Astrocyte of the cerebellum (primary cell): ENCODE measurements at places on chromosomes 2 and 18.

GRCh38 chr2:185278761-185279160, 459.8 kb upstream of the FSIP2 start:
- DNase-seq: no peak

GRCh38 chr2:217845301-217845700, 157.5 kb downstream of the TNS1 start:
- DNase-seq: no peak

DNA sequence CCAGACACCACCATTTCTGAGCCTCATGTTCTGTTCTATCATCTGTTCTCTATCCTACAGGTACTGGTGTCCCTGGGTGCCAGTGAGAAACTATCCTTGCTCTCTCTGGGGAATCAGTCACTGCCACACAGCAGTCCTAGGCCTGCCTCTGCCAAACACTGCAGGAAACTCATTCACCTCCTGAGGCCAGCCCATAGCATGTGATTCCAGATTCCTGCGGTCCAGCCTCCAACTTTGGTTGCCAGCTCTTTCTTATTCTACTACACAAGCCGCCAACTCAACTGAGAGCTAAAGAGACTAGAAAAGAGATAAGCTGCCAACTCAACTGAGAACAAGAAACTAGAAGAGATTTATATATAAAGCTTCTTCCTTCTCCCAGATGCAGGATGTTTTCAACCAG, 8.8 kb upstream of the TTLL4 start:
- DNase-seq: peak; percentile 63

DNA sequence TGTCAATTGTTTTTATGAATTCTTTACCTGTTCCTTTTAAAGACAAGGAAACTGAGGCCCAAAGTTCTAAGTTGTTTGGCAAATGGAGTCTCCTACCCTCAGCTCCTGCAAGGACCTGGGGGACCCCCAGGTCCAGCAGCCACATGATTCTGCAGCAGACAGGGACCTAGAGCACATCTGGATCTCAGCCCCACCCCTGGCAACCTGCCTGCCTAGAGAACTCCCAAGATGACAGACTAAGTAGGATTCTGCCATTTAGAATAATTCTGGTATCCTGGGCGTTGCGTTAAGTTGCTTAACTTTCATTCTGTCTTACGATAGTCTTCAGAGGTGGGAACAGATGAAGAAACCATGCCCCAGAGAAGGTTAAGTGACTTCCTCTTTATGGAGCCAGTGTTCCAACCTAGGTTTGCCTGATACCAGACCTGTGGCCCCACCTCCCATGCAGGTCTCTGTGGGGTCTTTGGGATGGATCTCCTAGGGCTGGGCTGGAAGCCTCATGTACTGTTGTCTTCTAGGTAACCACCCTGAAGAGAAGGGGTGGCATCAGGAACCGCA, 5.6 kb upstream of the CENPA start:
- no peak for DNase-seq

DNA sequence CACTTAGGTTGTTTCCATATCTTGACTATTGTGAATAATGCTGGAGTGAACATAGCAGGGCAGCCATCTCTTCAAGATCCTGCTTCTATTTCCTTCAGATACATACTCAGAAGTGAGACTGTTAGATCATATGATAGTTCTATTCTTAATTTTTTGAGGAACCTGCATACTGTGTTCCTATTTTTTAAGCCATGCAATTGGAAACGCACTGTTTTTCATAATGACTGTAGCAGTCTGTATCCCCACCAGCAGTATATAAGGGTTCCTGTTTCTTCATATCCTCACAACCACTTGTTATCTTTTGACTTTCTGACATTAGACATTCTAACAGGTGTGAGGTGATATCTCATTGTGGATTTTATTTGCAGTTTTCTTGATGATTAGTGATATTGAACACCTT, 15.5 kb downstream of the NEURL3 start:
- DNase-seq: no peak

GRCh38 chr2:165895974-165896373, 57.6 kb downstream of the TTC21B start:
- no peak for DNase-seq

GRCh38 chr2:228594012-228594411, 412.5 kb upstream of the SPHKAP start:
- no peak for DNase-seq

DNA sequence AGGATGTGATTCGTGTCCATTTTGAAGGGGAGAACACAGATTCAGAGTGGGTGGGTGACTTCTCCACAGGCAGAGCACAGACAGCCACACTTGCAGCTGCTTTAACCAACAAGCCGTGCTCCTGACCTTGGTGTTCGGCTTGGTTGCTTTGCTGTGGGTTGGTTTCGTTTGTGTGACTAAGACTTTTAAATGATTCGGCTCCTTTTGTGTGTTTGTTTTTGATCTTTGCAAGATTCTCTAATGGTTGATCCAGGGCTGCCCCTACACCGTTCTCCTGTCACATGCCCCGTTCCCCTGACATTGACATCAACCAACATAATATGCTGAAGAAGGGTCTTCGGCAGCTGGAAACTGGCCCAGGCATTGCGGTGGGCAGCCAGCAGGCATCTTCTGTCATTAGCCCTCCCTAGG, 95.9 kb upstream of the MBOAT2 start:
- peak; percentile 56 for DNase-seq

- DNase-seq: peak; percentile 41
These were observed 48.7 kb upstream of the NBEAL1 start for GRCh38 chr2:202965810-202966460.

DNA sequence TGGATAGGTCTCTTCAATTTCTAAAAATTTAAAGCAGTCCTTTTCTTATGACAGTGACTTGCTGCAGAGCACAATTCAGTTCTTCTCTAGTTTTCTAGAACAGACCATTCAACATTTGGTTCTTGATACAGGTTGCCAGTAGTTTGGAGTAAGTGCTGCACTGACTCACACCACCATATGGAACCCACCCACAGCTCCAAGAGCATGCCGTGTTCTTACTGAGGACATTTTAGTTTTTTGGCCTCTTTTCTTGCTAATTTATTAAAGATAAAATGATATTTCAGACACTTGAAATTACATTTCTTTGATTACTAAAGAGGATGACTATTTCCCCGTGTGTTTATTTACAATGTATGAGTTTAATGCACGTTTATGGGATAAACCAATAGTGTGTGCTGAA, 120.0 kb downstream of the COL4A4 start:
- no peak for DNase-seq

- DNase-seq: no peak
These were observed 436.8 kb downstream of the TGIF1 start for GRCh38 chr18:3886575-3887322.

- DNase-seq: no peak
These were observed 105.5 kb downstream of the GYPC start for GRCh38 chr2:126761256-126761980.

GRCh38 chr2:208350610-208351009, 56.0 kb upstream of the PTH2R start:
- DNase-seq: no peak

DNA sequence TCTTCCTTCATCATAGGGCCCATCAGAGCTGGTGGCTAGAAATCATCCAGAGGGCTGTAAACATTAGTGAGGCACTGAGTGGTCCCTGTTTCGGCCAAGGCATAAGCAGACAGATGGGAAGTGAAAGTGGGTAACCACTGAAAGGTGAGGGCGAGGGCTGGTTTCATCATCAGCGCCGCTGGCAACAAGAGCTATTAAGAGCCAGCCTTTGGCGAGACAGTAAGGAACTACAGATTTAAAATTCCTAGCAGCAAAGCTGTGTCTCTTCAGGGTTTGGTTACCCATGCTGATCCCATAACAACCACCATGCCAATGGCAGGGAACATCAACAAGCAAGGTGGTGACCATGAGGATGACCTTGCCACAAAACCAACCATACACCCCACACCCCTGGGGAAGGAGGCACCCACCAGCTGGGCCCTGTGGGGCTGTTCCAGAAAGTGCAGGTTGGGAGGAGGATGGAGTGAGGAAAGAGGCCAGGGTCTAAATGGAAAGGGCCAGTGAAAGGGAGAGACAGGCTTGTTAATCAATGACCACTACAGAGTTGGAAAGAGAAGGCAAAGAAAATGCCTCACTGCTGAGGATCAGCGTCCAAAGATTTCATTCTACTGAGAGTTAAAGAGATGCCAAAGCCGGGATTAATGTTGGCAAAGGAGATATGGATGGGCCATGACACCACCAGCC, 9.0 kb upstream of the SLC20A1 start:
- DNase-seq: no peak

DNA sequence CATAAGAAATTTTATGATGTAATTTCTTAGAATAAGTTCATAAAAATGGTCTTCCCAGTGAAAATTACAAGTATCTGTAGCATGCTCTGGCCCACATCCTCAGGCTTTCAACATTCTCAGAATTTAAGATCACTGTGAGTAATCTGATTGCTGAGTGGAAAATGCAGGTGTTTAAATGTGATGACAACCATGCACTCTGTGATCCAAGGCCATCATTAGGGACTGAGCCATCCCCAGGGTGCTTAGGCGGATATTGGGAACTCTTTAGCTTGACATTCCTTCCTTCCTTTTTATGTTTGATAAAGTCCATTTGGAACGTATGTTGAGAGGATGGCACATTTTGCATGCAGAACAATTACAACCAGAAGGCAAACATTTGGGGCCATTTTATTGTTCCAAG, 95.5 kb downstream of the ARL4C start:
- DNase-seq: no peak

DNA sequence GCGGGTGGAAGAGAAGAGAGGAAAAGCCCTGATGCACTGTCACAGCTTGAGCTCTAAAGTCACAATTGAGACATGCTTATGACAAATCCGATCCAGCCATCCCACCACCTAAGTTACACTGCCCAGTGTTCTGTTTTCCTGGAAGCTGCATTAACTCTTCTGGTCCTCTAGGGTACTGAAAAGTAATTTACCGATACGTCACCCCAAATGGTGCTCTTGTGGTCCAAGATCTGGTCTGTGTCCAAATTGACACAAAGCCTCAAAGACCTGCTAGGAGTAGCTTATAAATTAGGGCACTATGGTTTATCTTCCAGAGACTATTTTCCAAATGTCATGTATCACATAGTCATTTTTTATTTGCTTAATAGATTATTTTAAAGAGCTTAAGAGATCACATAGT, 186.7 kb upstream of the ETAA1 start:
- DNase-seq: no peak

GRCh38 chr18:2857491-2858131, 10.8 kb downstream of the EMILIN2 start:
- no peak for DNase-seq

DNA sequence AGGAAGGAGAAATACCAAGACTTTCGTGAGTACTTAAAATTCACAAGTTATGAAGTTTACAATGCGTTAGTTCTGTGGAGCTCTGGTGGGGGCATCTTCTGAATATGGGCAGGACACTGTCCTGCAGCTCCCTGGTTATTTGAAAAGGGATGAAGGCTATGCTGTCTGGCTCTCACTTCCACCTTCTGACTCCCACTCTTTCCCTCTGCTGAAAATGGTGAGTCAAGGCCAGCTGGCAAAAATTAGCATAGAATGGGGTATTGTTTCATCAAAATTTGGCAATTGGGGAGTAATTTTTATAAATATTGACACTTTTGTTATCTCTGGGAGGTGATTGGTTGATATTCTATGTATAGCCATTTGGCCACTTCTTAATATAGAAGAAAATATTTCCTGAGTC, 177.4 kb downstream of the PARD3B start:
- DNase-seq: no peak

GRCh38 chr2:29159125-29159524, 43.9 kb downstream of the CLIP4 start:
- no peak for DNase-seq

DNA sequence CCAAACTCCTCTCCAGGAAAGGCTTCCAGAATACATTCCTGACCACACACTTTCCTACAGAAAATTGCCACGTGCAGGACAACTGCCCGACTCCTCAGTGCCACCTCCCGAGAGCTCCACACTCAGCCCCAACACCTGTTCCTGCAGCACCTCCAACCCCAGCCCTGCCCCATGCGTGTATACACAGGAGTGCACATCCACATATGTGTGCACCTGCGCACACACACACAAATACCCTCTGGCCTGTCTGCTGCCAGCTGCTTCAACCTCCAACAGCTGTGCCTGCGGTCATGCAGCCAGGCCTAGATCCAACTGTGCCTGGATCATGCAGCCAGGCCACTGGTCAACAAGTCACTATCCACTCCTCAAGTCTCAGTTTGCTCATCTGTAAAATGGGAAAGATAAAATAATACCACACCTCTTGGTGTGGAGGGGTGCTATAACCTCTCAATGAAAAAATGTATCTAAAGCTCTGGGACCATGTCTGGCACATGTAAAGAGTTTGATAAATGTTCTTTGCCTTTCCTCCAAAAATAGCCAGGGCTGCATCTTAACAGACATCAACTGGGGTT, 152.1 kb upstream of the ID2 start:
- DNase-seq: no peak

GRCh38 chr2:33316328-33316727, 160.1 kb upstream of the RASGRP3 start:
- no peak for DNase-seq

GRCh38 chr18:76889091-76889699, 66.8 kb downstream of the ZNF236 start:
- DNase-seq: no peak

GRCh38 chr2:46068636-46069035, 228.6 kb upstream of the EPAS1 start:
- DNase-seq: no peak

DNA sequence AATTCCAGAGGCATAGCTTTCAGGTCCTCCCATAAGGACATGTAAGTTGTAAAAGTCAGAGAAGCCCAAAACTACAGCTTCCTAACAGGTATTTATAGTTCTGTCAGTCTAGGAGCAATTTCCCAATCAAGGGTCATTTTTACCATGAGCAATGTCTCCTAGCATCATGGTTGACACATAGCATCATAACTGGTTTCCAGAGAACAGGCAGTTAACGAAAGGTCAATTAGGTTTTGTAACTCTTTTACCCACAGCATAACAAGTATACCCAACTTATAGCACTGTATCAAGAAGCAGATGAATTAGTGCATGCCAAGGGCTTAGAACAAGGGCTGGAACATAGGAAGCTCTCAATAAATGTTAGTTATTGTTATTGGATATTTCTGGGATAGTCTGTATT, 110.1 kb downstream of the MREG start:
- no peak for DNase-seq

- DNase-seq: no peak
These were observed 23.0 kb upstream of the ACKR3 start for GRCh38 chr2:236546561-236547002.

GRCh38 chr2:119417908-119418307, 13.7 kb upstream of the TMEM37 start:
- no peak for DNase-seq
